ENCODE measurements at places on chromosomes 12 and 14.

DNA sequence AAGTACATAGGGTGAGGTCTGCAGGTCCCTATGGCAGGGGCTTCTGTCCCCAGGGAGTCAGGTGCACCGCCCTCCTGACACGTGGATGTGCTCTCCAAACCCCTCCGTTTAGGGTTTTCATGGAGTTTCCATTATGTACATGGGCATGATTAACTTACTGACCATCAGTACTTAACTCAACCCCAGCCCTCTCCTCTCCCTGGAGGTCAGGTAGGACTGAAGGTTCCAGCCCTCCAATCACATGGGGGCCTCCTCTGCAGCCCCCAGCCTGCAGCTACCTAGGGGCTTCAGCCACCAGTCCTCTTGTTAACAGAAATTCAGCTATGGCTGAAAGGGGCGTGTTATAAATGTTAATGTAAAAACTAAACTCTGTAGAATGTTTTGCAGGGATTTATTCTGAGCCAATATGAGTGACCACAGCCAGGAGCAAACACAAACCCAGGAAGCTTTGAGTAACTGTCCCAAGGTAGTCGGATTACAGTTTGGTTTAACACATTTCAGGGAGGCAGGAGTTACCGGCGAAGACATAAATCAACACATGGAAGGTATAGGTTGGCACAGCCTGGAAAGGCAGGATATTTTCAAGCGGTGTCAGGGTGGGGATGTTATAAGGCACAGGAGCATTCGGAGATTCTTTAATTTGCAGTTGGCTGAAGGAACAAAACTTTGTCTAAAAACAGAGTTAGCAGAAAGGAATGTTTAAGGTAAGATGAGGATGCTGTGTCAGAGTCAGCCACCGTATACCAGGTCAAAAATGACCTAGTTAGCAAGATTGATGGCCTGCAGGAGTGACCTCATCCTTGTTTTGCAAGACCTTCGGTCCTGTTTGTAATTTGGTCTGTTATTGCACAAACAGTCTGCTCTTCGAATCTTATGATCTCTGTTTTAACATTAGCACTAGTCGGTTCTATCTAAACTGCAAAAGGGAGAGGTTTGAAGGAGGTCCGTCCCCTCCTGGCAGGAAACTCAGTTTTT is 75.2 kb downstream of the TNFAIP2 start:
- DNase-seq = no peak

GRCh38 chr14:37251775-37252174 is 54.0 kb downstream of the MIPOL1 start:
- DNase-seq = no peak

DNA sequence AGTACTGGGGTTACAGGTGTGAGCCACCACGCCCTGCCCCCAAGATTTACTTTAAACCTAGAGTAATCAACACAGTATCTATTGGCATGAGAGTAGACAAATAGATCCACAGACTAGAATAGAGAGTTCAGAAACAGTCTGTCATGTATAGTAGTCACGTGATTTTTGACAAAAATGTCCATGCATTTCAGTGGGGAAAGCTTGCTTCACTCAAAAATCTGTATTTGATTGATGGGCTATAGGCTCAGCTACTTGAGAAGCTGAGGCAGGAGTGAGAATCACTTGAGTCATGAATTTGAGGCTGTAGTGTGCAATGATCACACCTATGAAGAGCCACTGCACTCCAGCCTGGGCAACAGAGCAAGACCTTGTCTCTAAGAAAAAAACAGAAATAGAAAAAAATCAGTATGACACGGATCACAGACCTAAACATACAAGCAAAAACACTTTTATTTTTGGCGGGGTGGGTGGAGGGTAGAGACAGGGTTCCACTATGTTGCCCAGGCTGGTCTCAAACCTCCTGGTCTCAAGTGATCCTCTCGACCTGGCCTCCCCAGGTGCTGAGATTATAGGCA is 7.6 kb upstream of the ORAI1 start:
- DNase-seq = no peak

GRCh38 chr14:78346747-78347146 is 176.6 kb downstream of the NRXN3 start:
- DNase-seq = no peak

- no peak for DNase-seq
Measured at GRCh38 chr12:28851781-28852180, 297.3 kb upstream of the FAR2 start.

DNA sequence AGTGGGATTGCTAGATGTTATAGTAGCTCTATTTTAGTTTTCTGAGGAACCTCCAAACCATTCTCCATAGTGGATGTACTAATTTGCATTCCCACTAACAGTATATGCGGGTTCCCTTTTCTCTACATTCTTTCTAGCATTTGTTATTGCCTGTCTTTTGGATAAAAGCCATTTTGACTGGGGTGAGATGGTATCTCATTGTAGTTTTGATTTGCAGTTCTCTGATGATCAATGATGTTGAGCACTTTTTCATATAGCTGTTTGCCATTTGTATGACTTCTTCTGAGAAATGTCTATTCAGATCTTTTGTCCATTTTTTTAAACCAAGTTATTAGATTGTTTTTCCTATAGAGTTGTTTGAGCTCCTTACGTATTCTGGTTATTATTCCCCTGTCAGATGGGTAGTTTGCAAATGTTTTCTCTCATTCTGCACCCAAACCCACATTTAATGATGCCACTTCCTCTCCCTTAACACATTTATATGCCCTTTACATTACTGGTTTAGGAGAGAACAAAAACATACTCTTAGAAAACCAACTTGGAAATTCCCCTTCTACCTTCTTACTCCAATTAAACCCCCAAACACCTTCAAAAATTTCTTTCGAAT is 48.2 kb downstream of the NELL2 start:
- DNase-seq = no peak

DNA sequence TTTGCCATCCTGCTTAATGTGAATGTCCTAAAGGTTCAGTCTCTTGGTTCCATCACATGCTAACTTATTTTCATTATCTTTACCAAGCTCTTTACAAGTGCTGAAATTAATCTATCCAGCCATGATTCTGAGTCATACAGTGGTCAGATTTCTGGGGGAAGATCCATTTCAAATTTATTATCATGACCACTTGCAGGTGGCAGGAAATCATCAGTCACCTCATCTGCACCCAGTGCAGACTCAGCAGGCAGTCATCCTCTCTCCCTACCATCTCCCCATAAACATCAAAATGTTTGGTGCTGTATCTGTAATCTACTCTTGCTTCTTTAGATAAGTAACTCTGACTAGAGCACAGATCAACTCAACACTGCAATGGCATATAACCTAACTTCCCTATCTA is 23.5 kb downstream of the ATG14 start:
- DNase-seq = no peak

- DNase-seq = no peak
Measured at GRCh38 chr12:67006610-67007009, 262.5 kb upstream of the CAND1 start.

DNA sequence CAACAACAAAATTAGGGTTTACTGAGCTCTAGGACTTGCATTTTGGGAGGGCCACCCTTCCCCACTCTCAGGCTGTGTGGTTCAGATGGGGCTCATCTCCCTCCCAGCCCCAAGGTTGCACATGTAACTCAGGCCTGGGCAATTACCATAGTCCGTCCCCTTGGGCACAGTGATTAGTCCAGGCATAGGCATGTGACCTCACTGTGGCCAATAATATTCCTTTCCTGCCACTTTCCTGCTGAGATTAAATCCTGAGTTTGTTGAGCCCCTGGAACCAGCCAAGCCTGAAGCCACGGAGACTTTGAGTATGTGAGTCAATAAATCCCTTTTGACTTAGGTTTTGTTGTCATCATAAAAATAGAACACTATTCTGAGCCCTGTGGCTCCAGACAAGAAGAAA is 113.0 kb downstream of the AACS start:
- DNase-seq = no peak

DNA sequence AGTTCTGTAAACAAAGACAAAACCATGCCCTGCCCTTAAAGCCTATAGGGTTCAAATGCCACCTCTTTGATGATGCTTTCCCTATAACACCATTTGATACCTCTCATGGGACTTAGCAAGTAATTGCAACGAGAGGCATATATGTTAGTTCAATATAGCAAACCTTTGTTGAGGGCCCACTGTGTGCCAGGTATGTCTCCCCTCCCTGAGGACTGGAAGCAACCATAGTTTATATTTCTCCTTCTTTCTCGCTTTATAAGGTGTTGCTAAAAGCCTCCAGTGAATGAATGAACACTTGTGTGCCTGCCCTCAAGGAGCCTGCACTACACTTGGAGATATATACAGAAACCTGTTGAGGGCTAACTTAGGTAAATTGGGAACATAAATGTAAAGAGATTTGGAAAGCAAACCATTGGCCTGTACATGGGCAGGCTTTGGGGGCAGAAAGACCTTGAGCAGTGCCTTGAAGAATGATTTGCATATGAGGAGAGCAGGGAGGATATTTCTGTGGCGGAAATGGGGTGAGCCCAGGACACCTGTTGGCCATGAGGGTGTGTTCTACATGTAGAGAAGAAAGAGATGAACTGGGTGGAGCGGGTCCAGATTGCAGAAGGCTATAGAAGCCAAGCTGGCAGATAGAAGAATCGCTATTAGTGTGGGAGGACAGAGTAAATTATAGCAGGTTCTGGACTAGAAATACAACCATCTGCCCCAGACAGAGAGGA is 1.8 kb upstream of the CKAP4 start:
- DNase-seq = no peak
